Stimulated activated CD8-positive, alpha-beta memory T cell treated with anti-CD3 and anti-CD28 coated beads, Interleukin-7, amount 100 ng/mL, for 4 hours (primary cell): ENCODE measurements at places on chromosomes 7 and 10.

GRCh38 chr7:155996718-155997280 lies 184.5 kb upstream of the SHH start:
- DNase-seq, result no peak

DNA sequence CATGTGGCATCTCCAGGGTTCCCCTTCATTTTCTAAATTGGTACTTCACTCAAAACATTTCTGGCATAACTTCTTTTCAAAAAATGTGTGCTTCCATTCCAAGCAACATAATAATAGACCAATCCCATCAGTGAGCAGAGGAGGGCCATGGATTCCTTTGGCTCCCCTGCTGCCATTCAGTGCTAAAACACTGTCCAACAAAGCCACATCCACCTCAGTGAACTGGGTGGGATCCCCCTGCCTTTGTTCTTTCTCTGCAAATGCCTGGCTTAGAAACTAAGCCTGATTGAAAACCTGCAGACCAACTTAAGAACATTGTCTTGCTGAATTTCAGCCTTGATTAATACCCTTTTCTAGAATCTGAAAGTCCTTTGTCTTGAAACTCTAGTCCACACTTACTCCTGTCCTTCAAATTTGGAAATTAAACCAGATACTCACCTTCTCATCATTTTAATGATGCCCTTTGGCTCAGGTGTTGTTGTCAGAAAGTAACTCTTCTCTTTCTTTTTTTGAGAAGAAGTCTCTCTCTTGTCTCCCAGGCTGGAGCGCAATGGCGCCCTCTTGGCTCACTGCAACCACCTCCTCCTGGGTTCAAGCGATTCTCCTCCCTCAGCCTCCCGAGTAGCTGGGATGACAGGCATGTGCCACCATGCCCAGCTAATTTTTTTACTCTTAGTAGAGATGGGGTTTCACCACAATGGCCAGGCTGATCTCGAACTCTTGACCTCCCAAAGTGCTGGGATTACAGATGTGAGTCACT lies 132.3 kb downstream of the PLXNA4 start:
- DNase-seq, result no peak

- DNase-seq, result no peak
These were observed 259.3 kb downstream of the ZEB1 start for GRCh38 chr10:31578181-31578852.

DNA sequence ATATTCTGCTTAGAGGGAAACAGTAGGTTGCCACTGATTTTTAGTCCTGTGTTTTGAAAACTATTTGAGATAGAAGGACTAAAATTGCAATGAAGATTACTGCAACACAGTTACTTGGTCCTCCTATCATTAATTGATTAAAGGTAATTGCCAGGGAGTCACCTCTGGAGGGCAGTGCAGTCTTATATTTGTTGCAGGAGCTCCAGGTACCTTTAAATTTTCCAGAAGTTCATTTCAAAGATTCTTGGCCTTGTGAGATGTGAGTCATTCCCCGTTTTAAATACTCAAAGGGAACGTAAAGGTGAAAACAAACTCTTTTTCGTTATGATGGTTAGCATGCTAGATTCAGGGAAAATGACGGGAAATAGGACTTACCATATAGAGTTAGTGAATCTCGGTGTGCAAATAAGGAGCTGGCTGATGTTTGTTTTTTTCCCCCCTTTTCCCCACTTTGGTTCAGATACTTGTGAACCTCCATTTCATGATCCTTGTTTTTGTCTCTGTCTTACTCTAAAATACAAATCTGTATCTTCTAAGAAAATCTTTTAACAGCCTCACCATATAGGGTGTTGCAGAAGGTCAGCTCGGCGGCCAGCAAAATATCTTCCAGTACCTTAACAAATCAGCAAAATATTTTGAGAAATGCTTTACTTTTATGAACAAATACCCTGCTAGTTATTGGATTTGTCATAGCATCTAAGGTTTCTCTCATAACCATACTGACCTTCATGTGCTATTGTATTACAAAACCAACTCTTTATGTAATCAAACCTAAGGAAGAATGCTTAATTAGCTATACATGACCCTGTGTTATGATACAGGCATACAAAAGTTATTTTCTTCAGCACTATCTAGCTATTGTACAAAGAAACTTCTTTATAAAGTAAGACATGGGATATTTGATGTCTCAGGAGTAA lies 143.0 kb upstream of the HDAC9 start:
- no peak for DNase-seq

- DNase-seq, result no peak
These were observed 189.0 kb upstream of the GRM3 start for GRCh38 chr7:86454753-86455152.

DNA sequence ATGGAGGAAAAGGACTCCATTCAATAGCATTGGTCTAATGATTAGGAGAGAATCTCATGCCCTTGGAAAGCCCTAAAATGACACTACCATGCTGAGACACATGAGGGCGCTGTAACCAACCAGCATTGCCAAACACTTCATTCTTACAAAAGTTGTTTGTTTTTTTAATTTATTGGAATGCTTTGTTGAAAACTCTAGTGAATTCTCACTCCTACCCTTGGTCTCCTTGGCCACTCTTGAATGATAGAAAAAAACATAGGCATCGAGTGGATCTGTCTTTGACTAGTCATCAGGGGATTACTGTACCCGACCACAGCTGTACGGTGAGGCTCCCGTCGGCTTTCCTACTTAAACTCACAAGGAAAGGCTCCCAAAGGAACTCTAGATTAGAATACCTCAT lies 29.3 kb upstream of the ADD3 start:
- peak; percentile 48 for DNase-seq

- DNase-seq, result no peak
These were observed 195.9 kb downstream of the XPNPEP1 start for GRCh38 chr10:109727436-109727835.

DNA sequence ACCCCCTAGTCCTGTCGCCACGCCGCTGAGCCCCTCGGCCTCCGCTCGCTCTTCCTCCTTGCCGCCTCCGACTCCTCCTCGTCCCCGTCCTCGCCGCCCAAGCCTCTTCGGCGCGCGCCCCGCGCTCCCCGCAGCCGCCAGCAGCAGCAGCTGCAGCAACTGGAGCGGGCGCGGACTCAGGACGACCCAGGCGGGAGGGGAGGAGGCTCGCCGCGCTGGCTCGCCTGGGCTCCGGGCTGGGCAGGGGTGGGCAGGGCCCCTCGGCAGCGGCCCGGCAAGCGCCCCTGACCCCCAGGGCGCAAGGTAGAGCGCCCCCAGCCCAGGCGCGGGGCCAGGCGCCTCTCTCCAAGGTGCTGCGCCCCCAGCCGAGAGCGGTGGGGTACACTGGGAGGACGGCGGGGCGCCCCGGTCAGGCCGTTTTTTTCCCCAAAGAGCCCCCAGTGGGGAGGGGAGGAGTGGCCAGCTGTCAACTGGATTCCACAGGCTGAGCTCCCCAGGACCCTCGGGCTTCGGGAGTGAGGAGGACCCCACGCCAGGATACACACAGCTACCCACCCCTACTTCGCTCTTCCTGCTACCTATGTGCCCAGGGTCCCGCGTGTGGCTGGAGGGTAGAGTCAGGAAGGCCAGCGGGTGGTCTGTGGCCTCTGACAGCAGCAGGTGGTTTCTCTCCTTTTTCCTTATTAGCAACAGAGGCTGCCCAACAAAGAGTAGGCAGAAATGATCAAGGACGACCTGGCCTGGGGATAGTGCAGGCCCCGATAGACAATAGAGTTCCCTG lies 903 bp upstream of the KCNMA1 start:
- DNase-seq, result no peak

DNA sequence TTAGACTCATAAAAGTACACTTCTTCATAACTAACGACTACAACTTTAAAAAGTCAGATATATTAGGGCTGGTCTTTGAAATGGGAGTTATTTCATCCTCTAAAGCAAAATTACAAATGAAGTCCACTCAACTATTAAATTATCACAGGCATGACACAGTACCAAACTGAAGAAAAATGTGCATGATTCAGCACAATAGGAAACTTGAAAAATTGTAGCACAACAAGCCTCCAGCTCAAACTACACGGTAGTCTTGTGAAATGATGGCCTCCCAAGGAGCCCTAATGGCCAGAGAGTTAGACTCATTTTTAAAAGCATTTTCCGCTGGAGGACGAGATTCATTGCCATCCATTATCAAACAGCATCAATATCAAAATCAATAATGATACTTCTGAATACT lies 76.4 kb downstream of the MAGI2 start:
- no peak for DNase-seq

DNA sequence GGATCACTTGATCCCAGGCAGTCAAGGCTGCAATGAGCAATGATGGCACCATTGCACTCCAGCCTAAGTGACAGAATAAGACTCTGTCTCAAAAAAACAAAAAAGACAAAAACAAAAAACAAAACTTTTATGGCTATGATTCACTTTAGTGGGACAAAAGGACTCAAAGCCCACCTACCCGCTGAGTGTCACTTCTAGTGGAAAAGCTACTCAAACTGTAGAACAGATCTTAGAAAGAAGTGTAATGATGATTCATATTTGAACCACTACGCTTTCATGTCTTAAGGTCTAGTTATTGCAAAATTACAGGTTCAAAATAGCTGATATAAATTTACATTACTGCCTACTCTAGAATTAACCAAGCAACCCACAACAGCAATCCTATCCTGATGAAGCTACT lies 47.1 kb upstream of the OTUD1 start:
- no peak for DNase-seq

- no peak for DNase-seq
These were observed 235.2 kb downstream of the POU6F2 start for GRCh38 chr7:39212876-39213275.
